Activated naive CD8-positive, alpha-beta T cell treated with anti-CD3 and anti-CD28 coated beads, Interleukin-2, amount 10 ng/mL, durations not matched to agents 7 days and 5 days (primary cell): ENCODE measurements at places on chromosomes 5 and 9. TPM values are rescaled to one million over a fixed set of nuclear protein-coding genes. Genes with fewer than 3 reads are reported as not detected.

- H3K4me3 ChIP-seq, result no peak overlapping the region
- H3K27me3 ChIP-seq, result peaks cover 12% of the 10 kb centered on the region
- DNase-seq, result no peak
- H3K36me3 ChIP-seq, result no peaks in the 10 kb centered on the region
- no peak overlapping the region for H3K27ac ChIP-seq
These were observed 58.0 kb downstream of the TMEM215 start for GRCh38 chr9:32841314-32841713.

DNA sequence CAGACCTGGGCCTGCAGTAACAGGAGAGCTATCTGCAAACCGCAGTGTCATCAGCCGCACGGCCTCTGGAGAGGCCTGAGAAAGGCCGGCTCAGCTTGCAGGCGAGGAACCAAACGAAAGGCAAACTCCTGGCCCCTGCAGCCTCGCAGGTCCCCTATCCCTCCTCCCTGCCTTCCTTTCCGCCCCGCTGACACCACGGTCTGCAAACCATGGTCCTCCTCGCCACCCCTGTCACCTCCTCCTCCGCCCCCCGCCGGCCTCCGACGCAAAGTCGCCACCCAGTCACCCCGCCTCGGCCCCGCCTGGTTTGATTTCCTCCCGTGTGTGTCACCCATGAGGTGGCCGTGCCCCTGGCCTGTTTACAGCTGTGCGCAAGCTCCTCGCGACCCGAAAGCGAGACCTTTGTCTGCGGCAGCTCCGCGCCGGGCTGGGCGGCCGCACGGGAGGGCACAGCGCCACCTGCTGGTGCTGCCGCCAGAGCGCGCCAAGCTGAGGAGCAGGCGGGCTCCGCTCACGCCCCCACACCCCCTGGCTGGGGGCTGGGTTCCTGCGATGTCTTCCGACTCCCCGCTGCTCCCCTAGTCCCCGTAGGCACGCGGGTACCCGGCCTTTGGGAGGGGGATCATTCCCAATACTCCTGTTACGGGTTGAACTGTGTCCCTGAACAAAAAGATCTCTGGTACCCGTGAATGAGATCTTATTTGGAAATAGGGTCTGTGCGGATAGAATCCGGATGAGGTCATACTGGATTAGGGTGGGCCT is 19.4 kb downstream of the GBGT1 start:
- peak overlapping the region; percentile 89 for H3K27ac ChIP-seq
- H3K36me3 ChIP-seq, result peaks cover 3% of the 10 kb centered on the region
- H3K4me3 ChIP-seq, result peak overlapping the region; percentile 81
- no peaks in the 10 kb centered on the region for H3K27me3 ChIP-seq
- DNase-seq, result peak; percentile 94
- peaks cover 51% of the 10 kb centered on the region for H3K4me1 ChIP-seq

- no peak for DNase-seq
- peak overlapping the region; percentile 55 for H3K4me3 ChIP-seq
- peaks cover 73% of the 10 kb centered on the region for H3K27me3 ChIP-seq
- peak overlapping the region; percentile 51 for H3K27ac ChIP-seq
- H3K4me1 ChIP-seq, result peaks cover 14% of the 10 kb centered on the region
These were observed 922 bp downstream of the LMX1B start for GRCh38 chr9:126614455-126615244.

DNA sequence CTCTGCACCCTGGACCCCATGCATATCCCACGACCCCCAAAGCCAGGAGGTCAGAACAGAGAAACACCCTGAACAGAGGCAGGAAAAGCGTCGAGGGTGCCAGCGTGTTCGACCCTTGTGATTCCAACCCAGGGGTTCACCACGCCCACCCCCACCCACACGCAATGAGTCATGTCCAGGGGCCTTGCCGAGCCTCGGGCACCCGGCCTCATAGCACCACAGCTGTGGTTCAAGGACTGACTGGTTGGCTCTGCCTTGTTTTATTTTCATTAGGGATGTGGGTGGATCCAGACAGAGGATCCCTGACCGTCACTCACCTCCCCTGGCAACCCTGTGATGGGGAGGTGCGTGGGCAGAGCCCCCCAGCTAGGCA is 9.5 kb upstream of the QSOX2 start:
- H3K27ac ChIP-seq, result no peak overlapping the region
- H3K4me3 ChIP-seq, result no peak overlapping the region
- no peaks in the 10 kb centered on the region for H3K4me1 ChIP-seq
- no peaks in the 10 kb centered on the region for H3K36me3 ChIP-seq

DNA sequence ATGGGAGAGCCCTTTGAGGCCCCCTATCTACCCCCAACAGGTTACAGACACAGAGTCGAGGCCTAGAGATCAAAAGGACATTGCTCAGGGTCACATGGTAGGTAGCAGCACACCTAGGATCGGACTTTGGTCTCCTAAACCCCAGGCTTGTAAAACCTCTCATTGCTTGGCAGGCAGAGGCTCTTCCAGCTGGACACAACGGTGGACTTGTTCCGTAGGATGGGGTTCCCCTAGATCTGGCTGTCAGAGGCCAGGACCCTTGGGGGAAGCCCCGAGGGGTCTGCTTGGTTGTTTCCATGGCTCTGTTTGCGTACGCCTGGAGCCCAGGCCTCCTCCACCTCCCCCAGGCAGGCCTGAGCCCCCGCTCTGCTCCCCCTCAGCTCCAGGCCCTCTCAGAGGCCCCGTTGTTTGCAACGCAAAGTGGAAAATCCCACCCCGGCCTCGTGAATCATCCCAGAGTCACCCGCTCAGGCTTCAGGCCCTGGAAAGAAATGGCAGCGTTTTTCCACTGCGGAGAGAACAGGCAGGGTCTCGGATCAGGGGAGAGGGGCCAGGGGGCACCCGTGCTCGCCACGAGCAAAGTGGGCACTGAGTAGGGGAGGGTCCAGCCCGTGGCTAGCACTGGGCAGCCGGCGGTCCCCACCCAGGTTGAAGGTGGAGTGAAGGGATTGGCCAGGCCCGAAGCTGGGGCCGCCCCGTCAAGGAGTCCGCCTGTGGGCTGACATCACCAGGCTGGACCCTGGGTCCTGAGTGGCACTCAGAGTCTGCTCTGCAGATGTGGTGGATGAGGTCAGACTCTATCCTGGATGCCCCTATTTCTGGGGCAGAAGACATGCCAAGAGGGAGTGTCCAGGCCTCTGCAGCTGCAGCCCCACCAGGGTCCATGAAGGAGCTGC is 19.8 kb downstream of the COL27A1 start:
- peaks cover 1% of the 10 kb centered on the region for H3K4me1 ChIP-seq
- H3K27ac ChIP-seq, result no peak overlapping the region
- no peak for DNase-seq

DNA sequence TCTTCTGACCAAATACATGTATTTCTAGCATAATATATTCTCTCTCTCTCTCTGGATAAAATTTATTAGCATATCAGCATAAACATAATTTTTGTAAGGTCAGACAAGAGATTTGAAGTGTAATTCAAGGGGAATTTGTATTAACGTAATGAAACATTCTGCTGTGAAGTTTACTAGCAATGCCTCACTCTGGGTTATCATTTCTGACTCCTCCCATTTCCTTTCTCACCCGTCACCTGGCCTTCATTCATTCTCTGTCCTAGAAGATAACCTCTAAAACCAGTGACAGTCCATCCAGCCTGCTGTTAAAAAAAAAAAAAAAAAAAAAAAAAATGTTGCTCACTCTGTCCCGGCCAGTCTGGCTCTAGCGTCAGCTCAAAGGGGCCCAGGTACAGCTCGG is 27.1 kb downstream of the GRAMD2B start:
- H3K27me3 ChIP-seq, result no peaks in the 10 kb centered on the region
- H3K27ac ChIP-seq, result peak overlapping the region; percentile 100
- H3K4me1 ChIP-seq, result peaks cover 35% of the 10 kb centered on the region
- peak; percentile 39 for DNase-seq
- peak overlapping the region; percentile 77 for H3K4me3 ChIP-seq

GRCh38 chr5:117359895-117360294 is 785.3 kb upstream of the SEMA6A start:
- H3K36me3 ChIP-seq, result no peaks in the 10 kb centered on the region
- no peak for DNase-seq
- no peaks in the 10 kb centered on the region for H3K4me1 ChIP-seq

- H3K4me3 ChIP-seq, result no peak overlapping the region
- H3K27me3 ChIP-seq, result peaks cover 25% of the 10 kb centered on the region
- no peaks in the 10 kb centered on the region for H3K4me1 ChIP-seq
- no peak for DNase-seq
- H3K36me3 ChIP-seq, result no peaks in the 10 kb centered on the region
These were observed 89.8 kb upstream of the GABRP start for GRCh38 chr5:170693701-170694100.

The ODF2 gene
- 64.9 TPM for total RNA-seq

The SEMA5A gene
- 0.14 TPM for total RNA-seq
